ENCODE measurements at places on chromosomes 7 and 10.

DNA sequence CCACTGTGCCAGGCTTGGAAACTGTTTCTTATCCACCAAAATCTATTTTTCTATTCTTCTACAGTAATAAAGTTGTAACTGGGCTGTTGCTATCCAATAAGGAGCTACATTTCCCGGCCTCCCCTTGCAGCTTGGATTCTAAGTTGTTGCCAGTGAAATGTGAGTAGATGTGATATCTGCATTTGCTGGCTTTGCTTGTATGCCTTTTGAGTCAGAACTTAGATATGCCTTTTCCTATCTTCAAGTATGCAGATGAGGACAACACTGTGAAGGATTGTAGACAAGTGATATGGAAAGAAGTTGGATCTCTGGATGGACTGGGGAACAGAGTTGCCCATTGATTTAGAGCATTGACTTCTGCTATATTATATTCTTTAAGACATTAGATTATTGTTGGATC, 236.9 kb downstream of the REEP3 start:
- no peak for DNase-seq

GRCh38 chr10:13696071-13696470, 109.3 kb downstream of the PRPF18 start:
- DNase-seq: no peak

GRCh38 chr10:4835494-4835918, 9.5 kb downstream of the AKR1E2 start:
- no peak for DNase-seq

DNA sequence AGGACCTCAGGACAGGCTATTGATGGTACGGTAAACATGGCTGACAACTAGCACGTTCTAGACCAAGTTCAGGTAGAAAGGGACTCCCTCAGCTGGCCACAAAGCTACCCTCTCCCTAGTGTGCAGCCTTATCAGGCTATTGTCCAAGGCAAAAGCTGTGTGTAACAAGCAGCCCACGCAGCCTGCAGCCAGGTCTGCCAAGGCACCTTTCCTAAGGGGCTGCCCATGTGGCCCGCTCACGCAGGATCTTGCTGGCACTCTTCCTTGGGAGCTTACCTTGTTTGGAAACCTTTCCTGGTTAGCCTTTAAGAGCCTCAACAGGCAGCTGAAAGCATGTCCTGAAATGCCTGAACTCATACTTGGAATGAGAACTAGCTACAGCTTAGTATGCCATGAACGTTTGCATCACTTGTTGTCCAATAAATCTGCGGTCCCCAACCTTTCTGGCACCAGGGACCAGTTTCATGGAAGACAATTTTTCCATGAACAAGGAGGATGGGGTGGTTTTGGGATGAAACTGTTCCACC, 51.7 kb downstream of the SYPL1 start:
- DNase-seq: no peak

DNA sequence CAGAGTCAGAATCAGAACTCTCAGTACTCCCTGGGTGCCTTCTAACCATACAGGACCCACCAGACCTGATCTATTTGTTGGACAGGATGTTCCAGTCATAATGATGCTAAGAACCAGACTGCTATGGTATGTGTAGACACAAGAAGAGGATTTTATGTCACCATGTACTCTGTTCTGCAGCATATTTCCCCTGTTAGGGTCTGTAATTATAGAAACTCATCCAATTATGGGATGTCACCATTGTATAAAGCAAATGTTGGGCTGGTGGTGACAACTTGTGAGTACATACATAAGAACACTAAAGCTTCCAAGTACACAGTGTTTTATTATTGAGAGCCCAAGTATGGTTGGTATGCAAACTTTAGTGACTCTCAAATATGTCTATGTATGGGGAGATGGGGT, 67.1 kb upstream of the AGBL3 start:
- DNase-seq: no peak

GRCh38 chr7:7739204-7740036, 21.0 kb upstream of the RPA3 start:
- no peak for DNase-seq

- DNase-seq: no peak
These were observed 593.1 kb downstream of the SORCS1 start for GRCh38 chr10:106571192-106571946.

DNA sequence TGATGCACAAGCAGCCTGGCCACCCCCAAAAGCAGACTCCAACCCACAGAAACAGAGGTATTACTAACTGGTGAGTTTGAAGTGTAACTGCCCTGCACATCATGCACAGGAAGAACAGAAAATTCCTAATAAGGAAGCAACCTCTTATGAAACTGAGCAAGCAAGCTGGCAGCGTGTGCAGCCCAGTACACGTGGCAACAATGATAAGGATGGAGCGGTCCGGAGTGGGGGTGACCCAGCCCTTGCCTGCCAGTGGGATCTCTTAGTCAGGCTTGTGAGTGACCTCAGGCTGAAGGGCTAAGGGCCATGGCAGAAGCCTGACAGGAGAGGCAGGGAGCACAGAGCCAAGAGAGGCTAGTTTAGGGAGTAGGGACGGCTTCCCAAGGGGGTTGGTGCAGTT, 22.1 kb upstream of the AOAH start:
- DNase-seq: no peak

DNA sequence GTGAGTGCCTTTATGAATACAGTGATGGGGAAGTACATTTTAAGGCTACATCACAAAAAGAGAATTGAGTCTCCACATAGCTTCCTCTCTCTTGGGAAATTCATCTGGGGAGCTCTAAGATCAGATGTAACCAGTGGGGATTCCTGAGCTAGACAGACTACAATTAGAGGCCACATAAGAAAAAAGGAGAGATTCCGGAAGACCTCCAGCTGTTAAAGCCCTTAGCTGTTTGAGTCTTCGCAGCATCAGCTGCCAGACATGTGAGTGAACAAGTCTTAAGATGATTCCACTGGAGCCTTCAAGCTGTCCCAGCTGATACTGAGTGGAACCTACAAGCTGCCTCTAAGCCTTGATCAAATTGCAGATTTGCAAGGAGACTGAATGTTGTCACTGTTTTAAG, 448.5 kb downstream of the NXPH1 start:
- DNase-seq: no peak

- DNase-seq: no peak
These were observed 517.4 kb downstream of the PARD3 start for GRCh38 chr10:34297541-34298345.

DNA sequence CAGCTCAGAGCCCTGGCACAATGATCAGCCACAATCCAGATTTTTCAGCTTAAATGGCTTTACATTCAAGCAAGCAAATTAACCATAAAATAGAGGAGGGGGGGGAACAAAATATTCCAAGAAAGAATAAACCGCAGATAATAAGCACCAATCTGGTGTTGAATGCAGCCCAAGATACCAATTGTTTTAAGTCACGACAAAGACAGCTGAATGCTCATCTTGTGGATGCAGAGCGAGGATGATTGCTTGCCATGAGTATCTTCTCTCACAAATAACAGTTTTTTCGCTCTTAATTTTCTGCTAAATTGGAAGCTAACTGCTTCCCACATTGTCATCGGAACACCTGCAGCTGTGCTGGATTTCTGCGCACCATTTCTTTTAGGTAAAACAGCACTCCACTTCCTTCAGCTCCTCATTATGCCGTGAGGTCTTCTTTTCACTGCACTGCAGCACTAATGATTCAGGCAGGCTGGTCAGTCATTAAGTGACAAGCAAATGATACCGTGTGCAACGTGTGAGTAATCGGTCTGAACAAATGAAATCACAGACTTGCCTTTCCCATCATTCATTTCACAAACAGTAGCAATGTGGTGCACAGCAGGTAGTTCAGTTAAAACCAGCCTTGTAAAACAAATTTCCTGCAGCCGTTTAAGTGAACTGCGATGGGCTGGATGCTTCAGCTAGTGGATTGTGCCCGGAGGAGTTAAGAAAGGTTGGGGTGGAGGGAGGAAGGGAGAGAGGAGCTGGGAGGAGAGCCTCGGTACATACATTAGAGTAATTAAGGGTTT, 106.4 kb upstream of the CDCA7L start:
- no peak for DNase-seq

- no peak for DNase-seq
These were observed 49.1 kb downstream of the ASB4 start for GRCh38 chr7:95534796-95535195.

DNA sequence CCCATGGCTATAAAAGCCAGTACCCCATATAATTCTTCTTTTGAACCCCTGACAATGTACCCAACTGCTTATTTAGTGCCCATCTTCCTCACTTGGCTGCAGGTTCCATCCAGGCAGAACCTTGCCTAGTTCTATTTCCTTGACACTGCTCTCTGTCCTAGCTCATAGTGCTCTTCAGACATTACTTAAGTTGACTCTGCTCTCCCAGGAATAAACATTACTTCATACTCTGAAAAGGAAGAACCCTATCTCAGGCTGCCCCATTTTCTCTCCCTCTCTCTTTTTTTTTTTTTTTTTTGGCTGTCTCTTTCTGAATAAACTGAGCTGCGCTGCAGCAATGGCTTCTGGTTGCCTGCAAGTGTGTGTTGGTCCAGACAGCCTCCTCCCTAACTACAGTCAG, 21.0 kb downstream of the ACTA2 start:
- no peak for DNase-seq

GRCh38 chr7:92833766-92834506, 2.4 kb downstream of the CDK6 start:
- peak; percentile 58 for DNase-seq

DNA sequence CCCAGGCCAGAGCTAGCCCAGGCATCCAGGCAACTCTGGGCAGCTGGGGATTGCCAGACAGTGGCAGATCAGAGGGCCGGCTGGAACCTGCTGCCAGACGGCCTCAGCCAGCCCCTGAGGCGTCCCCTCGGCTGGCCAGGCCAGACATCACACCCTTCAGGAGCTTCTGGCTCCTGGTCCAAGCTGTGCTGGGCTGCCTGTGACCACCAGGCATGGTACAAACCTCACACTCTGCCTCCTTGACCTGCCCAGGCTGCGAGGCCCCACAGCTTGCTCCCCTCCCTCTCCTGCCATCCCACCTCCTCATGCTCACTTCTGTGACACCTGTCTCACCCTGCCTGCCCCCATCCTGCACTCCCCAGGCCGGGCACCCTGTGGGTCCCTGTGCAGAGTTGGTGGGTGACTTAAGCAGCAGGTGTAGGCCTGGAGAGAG, 5.7 kb downstream of the DEPP1 start:
- DNase-seq: no peak

DNA sequence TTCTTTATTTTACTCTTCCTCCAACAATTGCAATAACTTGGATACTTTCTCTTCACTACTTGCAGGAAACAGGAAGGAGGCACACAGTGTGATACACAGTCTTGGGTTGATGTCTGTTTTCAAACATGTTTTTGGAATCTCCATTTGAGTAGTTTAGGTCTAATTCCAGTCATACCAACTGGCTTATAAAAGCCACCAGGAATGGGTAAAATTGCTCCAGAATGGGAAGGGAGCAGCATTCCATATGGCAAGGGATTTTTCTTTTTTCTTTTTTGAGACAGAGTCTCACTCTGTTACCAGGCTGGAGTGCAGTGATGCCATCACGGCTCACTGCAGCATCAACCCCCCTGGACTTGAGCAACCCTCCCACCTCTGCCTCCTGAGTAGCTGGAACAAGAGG, 545.1 kb upstream of the GALNT17 start:
- no peak for DNase-seq

DNA sequence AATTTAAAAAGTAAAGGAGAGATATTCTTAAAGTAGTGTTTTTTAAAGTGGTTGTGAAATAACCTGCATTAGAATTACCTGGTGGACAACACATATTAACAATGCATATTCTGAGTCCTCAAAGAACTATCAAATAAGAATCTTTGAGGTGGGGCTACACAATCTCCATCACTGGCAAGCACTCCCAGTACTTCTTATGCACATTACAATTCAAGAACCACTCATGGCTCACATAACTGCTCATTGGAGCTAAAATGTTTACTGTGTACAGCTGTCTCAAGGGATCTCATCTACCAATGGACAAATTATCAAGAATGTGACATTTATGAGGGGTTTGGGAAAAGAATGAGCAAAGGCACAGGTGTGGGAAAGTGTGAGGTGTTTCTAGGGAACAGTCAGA, 692.0 kb downstream of the PHTF2 start:
- DNase-seq: no peak

DNA sequence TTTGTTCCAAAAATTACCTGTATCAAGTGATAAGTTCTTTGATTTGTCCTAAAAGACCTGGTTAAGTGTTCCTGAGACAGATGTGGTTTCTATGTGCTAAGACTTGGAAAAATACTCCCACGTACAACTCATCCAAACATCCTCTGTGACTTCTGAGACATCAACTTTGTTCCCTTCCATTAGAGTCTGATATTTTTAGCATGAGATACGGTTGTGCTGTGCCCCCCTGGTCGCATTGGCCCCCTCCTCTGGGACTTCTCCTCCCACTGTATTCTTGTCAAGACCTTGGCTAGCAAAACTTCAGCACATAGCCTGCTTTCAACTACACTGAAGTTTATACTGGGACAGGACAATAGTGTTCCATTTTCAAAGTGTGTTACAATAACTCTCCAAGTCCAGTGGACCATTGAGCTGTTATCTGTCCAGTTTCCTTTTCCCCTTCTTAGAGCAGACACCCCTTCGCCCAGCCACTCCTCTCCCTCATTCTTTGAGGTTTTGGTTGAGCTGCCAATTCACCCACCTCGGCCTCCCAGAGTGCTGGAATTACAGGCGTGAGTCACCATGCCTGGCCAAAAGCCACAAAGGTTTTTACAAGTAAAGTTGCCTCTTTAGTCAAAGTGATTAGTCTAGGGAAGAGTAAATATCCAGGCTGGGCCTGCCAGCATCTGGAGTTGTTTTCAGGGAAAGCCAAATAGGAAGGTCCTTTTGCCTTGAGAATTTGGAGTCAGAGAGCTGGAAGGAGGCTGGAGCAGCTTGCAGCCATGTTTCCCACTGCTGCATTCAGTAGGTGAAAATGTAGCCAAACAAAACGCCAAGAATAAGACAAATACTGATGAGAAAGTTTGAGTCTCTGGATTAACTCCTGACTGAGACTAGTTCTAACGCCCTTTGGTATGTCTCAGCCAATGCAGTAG, 17.8 kb upstream of the PDLIM1 start:
- DNase-seq: no peak

- DNase-seq: no peak
These were observed 28.6 kb downstream of the MCM10 start for GRCh38 chr10:13189961-13190360.

GRCh38 chr7:112701456-112701855, 88.7 kb downstream of the TMEM168 start:
- no peak for DNase-seq

DNA sequence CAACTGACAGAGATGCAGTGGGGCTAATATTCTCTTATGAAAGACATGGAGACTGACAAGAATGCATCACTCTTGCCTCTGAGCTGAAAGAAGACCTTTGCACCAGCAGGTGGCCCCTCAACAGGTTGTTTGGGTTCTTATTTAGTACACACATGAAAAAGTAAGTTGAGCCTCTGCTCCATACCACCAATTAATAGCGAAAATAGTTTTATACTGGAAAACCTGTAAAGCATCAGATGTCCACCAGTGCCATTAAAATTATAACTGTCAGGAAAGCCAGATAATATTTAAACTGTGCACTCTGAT, 26.3 kb upstream of the FAM13C start:
- no peak for DNase-seq

GRCh38 chr10:22899307-22899706, 28.5 kb upstream of the ARMC3 start:
- no peak for DNase-seq

Data from memory B cell (primary cell).